PC-3 (cell line): ENCODE measurements at places on chromosomes 5 and 9. TPM values are rescaled to one million over a fixed set of nuclear protein-coding genes. Genes with fewer than 3 reads are reported as not detected.

Gene APBA1
- 0.06 and 0.07 TPM in 2 replicates for total RNA-seq

Gene CATSPER3
- 0.40 TPM in 1 of 2 replicates, not detected in the other for total RNA-seq

Gene CA9
- 7.7 and 11.2 TPM in 2 replicates for total RNA-seq

Gene SLC45A2
- not detected in 2 replicates for total RNA-seq

Gene CCL21
- total RNA-seq = not detected in 2 replicates

Gene RANBP3L
- total RNA-seq = not detected in 2 replicates

Gene PAM
- 90.0 and 153 TPM in 2 replicates for total RNA-seq

Gene CDC20B
- not detected in 2 replicates for total RNA-seq

Gene MRPS30
- total RNA-seq = 139 and 149 TPM in 2 replicates
